Upper lobe of right lung (tissue), 1 donor: ENCODE measurements at places on chromosomes 7 and 10. TPM values are rescaled to one million over a fixed set of nuclear protein-coding genes. Genes with fewer than 3 reads are reported as not detected.

The PPRC1 gene
- total RNA-seq, result 38.3 TPM

The ICA1 gene
- total RNA-seq, result 27.0 TPM

GRCh38 chr7:19772306-19772705 is 1.1 kb downstream of the TMEM196 start:
- DNase-seq, result no peak

DNA sequence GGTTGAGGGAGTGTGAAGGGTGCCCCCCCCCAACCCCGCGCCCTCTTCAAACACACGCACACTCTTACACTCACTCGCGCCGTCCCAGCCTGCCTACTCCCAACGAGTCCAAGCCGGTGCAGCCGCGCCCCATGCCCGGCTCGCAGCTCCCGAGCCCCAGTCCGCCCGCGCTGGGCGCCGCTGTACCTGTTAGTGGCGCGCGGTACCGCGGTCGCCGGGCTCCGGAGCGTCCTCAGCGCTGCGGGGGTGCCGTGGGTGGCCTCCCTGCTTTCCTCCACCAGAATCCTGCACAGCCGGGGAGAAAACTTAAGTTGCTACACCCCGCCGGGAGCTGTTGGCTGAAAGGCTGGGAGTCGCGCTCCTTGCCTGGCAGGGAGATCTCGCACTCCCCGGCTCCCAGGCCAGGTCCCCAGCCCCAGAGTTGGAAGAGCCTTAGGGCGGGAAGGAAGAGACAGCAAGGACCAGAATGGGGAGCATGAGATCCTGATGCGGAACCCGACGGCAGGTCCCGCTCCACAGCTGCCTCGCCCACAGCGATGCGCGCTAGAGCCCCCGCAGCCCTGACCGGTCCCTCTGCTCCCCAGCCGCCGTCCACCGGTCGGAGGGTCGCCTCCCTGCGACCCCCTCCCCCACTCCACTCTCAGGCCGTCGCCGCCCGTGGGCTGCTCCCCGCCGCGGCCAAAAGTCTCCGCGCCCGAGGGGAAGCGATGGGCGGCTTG is 863 bp downstream of the ST8SIA6 start:
- peak; percentile 76 for DNase-seq

- DNase-seq, result no peak
Measured at GRCh38 chr7:85205754-85206153, 18.9 kb upstream of the SEMA3D start.

DNA sequence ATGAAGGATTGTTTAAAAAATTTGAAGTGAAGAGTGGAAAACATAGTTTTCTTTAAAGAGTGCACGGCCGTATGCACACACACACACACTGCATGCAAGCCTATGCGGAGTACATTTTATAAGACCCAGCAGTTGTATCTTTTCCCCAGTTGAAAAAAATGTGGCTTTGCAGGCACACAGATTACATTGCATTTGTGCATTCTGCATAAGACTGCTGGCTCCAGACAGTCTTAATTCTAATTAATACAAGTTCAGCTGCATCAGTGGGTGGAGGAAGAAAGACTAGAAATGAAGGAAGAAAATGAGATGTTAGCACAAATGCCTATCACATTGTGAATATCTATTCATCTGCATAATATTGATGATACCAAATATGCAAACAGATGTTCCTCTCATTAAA is 79.6 kb downstream of the FAM204A start:
- DNase-seq, result no peak

DNA sequence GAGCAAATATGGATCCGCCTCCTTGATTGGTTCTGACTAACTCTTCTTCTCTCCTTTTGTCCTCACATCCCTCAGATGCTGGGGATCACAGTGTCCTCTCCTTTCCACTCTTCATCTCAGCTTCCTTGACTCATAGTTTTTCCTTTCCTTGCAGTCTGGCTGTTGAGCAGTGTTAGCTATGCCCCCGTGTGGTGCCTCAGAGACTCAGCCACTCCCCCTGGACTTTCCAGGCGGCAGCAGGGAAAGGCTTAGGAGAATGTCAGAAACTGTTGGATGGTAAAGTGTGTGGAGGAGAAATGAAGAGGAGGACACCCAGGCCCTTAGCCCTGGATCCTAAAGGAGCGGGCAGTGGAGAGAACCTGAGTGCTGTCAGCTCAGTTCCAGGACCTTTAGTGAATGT is 267.5 kb downstream of the CELF2 start:
- no peak for DNase-seq

DNA sequence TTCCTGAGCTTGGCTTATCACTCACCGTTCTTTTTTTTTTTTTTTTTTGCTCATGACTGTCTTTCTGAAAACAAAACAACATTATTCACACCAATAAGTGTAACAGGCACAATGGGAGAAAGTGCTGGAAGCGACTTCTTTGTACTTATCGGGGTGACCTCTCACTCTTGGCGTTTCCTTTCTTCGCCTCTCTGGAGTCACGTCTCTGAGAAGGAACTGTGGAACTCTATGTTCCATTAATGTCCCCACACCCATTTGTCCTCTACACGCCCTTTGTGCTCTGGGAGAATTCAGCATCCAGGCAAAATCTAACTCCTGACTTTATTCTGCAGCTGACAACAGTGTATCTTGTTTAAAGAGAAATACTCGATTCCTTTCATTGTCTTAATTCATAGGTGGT is 70.8 kb upstream of the FAM204A start:
- no peak for DNase-seq

DNA sequence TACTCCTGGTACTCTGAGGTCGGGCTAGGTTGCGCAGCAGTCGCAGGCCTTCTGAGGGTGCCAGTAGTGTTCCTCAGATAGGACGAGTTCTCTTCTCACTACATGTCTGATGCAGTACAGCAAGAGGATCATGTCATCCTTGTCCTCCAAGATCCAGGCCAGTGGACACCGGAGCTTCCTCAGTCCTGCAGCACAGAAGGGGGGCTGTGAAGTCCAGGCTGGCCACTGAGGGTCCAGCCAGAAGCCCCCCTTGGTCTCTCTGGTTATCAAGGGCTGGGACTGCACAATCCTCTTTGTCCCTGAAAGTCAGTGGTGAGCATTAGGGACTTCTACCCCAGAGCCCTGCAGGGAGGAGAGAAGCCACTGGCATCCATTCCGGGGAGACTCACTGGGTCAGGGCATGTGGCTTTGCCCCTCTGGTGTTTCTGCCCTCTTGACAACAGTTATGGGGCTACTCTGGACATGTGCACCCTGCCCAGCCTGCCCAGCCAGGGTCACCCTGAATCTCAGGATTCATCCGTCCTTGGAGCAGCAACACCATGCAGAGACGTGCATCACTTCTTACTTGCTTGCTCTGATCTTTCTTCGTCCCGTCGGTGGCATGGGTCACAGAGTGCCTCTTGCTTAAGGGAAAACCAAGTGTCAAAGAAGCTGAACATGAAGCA is 125.7 kb downstream of the ADCY1 start:
- DNase-seq, result peak; percentile 56
